ENCODE measurements at places on chromosomes 6 and 20.

DNA sequence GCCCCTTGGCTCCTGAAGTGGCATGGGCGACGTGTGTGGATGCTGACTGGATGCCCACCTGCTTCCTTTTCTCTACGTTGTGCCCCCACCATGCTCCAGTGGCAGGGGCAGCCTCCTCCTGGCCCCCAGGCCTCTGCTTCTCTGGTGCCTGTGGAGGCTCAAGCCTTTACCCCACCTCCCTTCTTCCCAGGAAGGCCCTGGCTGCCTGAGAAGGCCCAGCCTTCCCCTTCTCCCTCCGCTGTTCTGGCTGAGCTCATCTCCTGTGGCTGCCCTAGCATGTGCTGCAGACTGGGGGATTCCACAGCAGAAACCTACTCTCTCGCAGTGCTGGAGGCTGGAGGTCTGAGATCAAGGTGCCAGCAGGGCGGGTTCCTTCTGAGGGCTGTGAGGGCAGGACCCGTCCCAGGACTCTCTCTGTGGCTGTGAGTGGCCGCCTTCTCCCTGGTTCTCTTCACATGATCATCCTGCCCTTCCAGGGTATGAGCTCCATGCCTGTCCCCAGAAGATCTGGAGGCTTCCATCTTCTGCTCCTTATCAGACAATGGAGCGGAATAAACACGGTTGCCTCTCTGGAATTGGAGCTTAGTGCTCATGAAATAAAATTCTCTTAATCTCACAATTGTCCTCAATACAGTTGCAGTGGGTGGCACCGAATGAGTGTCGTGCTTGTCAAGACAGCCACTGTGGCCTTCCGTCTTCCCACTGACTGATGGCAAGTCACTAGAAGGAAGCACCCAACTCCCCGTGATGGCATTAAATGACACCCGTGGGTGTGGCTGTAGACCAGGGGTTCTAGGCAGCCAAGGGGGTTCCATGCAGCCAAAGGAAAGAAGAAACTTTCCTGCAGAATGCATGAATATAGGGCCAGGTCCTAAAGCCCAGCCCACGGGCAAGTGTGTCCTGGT, 25.1 kb downstream of the PHACTR3 start:
- no peak for DNase-seq

- no peak for DNase-seq
Measured at GRCh38 chr6:23170049-23170448, 600.7 kb downstream of the HDGFL1 start.

- DNase-seq: no peak
Measured at GRCh38 chr6:141107591-141108160, 1025.0 kb upstream of the GJE1 start.

DNA sequence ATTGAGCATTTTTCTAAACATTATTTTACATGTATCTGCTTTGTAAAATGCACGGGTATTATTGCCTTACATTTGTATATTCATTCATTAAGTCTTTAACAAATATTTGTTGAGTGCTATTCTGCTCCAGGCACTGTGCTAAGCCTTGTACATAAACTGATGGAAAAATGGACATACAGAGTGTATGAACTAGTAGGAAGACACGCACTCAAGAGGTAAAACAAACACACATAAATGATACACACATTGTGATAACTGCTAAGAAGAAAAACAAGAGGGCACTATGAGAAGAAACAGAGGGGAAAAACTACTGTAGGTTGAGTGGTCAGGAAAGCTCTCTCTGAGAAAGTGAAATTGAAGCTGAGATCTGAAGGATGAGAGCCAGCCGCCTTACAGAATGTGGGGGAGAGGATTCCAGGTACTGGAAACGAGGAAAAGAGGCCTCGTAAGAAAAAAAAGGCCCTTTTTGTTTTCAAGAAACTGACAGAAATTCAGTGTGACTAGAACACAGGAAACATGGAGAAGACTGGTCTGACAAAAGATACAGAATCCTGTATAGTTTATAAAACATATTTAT, 117.5 kb downstream of the EYA4 start:
- DNase-seq: no peak

DNA sequence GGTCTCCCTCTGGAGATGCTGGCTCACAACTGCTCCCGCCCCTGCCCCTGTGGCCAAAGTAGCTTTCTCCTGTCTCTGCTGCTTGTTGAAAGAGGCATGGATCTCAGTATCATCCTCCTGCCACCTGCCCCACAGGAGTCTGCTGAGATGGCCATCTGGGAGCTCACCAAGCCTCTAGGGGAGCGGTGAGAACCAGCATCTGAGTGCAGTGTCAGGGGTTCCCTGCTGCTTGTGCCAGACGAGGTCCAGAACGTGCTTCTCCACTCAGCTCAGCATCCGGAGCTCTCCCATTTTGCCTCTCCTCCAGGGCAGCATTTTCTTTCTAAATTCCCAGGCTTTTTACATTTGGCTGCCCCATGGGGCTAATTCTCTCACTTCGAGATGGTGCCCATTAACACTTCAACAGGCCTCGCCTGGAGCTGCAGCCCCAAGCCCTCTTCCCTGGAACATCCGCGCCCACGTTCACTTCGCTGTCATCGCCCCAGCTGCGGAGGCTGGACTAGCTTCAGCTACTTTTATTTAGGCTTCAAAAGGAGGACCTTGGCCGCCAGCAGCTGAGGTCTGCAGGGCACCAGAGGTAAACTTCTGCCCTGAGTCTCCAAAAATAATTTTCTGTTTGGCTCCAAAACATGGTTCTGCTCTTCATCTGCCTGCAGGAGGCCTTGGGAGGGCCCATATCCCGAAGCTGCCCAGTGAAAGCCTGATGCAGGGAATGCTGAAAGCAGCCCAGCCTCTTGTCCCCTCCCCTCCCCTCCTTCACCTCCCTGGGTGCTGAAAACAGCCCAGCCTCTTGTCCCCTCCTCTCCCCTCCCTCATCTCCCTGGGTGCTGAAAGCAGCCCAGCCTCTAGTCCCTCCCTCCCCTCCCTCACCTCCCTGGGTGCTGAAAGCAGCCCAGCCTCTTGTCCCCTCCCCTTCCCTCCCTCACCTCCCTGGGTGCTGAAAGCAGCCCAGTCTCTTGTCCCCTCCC, 25.2 kb upstream of the MLN start:
- no peak for DNase-seq

- no peak for DNase-seq
Measured at GRCh38 chr20:3309226-3309625, 70.2 kb upstream of the SLC4A11 start.

DNA sequence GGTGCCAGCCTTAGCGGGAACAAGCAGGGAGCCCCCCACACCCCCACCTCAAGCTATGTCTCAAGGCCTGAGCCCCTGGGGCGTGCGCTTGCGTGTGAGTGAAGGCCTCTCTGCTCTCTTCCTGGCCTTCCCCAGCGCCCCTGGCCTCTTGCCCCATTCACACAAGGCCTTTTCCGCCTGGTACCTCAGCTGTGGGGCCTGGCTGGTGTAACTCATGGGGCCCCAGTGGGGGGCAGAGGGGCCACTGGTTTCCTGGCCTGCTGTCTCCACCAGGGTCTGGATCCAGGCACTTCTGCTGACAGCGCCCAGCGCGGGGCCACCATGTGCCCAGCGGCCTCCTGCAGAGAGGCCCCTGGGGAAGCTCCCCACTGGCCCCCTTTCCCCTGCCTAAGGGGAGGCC, 34.7 kb downstream of the GNAS-AS1 start:
- no peak for DNase-seq

All from activated naive CD4-positive, alpha-beta T cell treated with Interleukin-2 at 50 U/mL for 16 hours (primary cell).